ENCODE measurements at places on chromosomes 1 and 21. TPM values are rescaled to one million over a fixed set of nuclear protein-coding genes. Genes with fewer than 3 reads are reported as not detected.

OR2T11 gene
- total RNA-seq: not detected

LRRC53 gene
- not detected for total RNA-seq

TTC39A gene
- total RNA-seq: 0.77 TPM

CD53 gene
- 249 TPM for total RNA-seq

IFNLR1 gene
- total RNA-seq: 11.8 TPM

CLCNKA gene
- not detected for total RNA-seq

CLDN17 gene
- not detected for total RNA-seq

FAM177B gene
- not detected for total RNA-seq

ATP1A4 gene
- total RNA-seq: not detected

HMCN1 gene
- total RNA-seq: 0.05 TPM

EDN2 gene
- not detected for total RNA-seq

RGS8 gene
- total RNA-seq: 0.05 TPM

FMN2 gene
- total RNA-seq: not detected

DNA sequence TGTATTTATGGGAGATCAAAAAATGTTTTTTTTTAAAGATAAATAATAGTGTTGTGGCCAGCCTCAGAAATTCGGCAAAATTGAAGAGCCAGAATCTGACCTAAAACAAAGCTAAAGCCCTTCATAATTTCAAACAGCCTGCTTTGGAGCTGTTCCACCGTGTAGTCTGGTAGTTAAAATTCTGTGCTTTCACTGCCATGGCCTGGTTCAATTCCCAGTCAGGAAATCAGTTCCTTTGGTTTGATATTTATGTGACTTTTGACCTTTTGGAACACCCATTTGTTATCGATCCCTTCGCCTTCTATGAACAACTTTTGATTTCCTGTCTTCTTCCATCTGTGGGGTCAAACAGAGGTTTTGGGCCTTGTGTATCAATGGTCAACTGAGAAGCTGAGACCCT is 179.8 kb downstream of the HFM1 start:
- no peak for DNase-seq
- H3K4me3 ChIP-seq: no peak overlapping the region
- H3K27ac ChIP-seq: no peak overlapping the region
- peaks cover 5% of the 10 kb centered on the region for H3K27me3 ChIP-seq

- H3K4me1 ChIP-seq: peaks cover 10% of the 10 kb centered on the region
- peaks cover 2% of the 10 kb centered on the region for H3K36me3 ChIP-seq
- no peak overlapping the region for H3K27ac ChIP-seq
Measured at GRCh38 chr1:234710381-234710780, 100.4 kb upstream of the IRF2BP2 start.

DNA sequence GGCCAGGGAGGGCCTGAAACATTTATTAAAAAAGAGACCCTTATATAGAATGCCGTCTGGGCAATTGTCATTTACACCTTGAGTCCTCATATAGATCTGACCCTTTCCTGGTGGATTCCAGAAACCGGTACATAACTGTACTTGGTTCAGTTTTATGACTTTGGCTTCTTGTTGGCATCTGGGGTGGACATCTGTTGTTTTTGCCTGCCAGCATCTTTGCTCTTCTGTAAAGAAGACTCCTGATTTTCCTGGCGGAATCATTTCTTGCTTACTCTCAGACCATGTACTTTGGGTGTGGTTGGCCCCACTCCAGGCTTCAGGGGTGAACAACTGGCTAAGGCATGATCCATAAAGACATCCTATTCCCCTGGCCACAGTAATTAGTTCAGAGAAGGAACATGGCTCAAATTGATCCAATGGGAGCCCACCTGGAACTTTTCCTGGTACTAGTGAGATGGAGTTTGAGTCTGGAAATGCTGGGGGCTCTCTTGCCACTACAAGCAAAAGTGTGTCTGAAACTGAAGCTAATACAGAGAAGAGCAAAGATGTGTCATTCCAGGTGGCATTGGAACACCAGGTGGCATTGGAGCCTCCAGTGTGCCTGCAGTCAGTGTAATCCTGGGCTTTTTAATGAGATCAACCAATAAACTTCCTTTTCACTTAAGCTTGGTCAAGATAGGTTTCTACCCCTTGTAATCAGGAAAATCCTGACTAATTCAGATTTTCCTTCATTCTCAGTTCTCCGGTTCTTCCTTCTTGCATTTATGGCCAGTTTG is 332.5 kb upstream of the CAMK1G start:
- H3K27ac ChIP-seq: no peak overlapping the region
- no peak for DNase-seq
- H3K27me3 ChIP-seq: no peaks in the 10 kb centered on the region

DNA sequence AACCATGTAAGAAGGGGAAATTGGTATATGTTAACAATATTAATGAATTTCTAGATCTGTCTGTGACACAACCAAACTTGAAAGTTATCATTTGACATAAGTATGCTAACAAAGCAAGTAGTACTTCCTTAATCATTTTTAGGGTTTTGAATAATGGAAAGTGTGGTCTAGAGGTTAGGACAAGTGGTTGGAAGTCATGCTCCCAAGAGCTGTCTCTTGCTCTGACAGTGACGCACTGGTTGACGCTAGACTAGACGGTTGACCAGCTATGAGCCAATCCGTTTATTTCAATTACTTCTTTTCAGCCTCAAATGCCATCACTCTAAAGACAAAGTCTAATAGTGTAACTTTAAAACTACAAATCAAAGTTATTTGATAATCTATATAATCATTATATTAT is 20.7 kb upstream of the RGS1 start:
- no peaks in the 10 kb centered on the region for H3K36me3 ChIP-seq
- no peaks in the 10 kb centered on the region for H3K27me3 ChIP-seq
- peaks cover 54% of the 10 kb centered on the region for H3K4me1 ChIP-seq
- H3K4me3 ChIP-seq: no peak overlapping the region
- H3K27ac ChIP-seq: no peak overlapping the region
- DNase-seq: no peak

GRCh38 chr1:117967477-117967876 is 37.9 kb downstream of the WDR3 start:
- no peak overlapping the region for H3K27ac ChIP-seq
- H3K36me3 ChIP-seq: peaks cover 3% of the 10 kb centered on the region
- no peak overlapping the region for H3K4me3 ChIP-seq
- H3K27me3 ChIP-seq: no peaks in the 10 kb centered on the region

- H3K4me1 ChIP-seq: peaks cover 9% of the 10 kb centered on the region
- no peak overlapping the region for H3K27ac ChIP-seq
- no peaks in the 10 kb centered on the region for H3K27me3 ChIP-seq
- DNase-seq: no peak
- no peak overlapping the region for H3K4me3 ChIP-seq
Measured at GRCh38 chr1:119227456-119227855, 87.0 kb upstream of the WARS2 start.

DNA sequence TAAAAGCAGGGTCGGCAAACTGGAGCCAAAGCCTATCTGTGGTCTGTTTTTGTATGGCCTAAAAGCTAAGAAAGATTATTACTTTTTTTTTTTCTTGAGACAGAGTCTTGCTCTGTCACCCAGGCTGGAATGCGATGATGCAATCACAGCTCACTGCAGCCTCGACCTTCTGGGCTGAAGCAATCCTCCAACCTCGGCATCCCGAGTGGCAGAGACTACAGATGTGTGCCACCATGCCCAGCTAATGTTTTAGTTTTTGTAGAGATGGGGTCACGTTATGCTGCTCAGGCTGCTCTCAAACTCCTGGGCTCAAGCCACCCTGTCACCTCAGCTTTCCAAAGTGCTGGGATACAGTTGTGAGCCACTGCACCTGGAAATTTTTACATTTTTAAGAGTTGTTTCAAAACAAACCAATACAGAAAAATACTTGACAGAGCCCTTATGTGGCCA is 6.5 kb upstream of the GLRX2 start:
- H3K4me3 ChIP-seq: no peak overlapping the region
- H3K36me3 ChIP-seq: no peaks in the 10 kb centered on the region
- DNase-seq: no peak
- no peak overlapping the region for H3K27ac ChIP-seq

DNA sequence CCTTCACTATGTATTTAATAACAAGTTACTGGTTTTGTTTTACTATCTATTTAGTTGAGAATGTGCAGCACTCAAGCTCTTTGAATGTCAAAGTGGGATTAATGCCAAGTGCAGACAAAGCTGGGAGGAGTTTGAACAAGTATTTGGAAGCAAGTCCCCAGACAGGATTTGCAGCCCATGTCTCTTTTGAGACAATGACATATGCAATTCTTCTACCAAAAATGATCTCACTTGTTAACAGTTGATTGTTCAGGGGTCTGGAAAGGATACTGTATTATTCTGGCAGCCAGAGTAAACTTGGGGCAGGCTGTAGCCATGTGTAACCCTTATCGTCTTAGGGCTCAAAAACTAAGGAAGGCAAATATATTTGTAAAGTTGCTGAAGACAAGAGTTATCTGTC is 15.8 kb downstream of the COLGALT2 start:
- peaks cover 29% of the 10 kb centered on the region for H3K27me3 ChIP-seq
- H3K36me3 ChIP-seq: no peaks in the 10 kb centered on the region
- no peak for DNase-seq
- no peak overlapping the region for H3K27ac ChIP-seq
- no peaks in the 10 kb centered on the region for H3K4me1 ChIP-seq
- H3K4me3 ChIP-seq: no peak overlapping the region

DNA sequence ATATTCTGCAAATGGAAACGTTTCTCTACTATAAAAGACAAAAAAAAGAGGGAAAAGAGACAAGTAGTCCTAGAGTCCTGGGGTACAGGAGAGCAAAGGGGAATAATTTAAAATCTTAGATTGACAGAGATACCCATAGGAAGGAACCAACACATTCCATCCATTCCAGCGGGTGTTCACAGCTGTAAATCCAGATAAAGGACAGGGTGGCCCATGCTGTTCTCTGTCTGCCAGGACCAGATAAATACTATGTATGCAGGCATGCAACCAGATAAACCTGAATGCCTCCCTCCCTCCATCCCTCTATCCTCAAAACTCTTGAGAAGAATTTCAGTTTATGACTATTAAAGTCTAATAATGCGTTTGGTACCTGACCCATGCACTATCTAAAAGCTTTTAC is 131.8 kb downstream of the PTPN14 start:
- peaks cover 36% of the 10 kb centered on the region for H3K4me1 ChIP-seq
- no peak overlapping the region for H3K4me3 ChIP-seq
- no peaks in the 10 kb centered on the region for H3K27me3 ChIP-seq
- H3K36me3 ChIP-seq: peaks cover 3% of the 10 kb centered on the region
- no peak overlapping the region for H3K27ac ChIP-seq

- H3K27ac ChIP-seq: no peak within 1 kb of the TSS
- H3K4me1 ChIP-seq: no peaks in the 10 kb centered on the region
- no peak within 1 kb of the TSS for H3K4me3 ChIP-seq
- H3K36me3 ChIP-seq: no peaks in the 10 kb centered on the region
- DNase-seq: no peak
Measured at GRCh38 chr1:109539676-109540075, at the start of gene GPR61. GPR61 (plus strand) TSS chr1:109539872; CDS start chr1:109543023, 3,151 bp downstream.

DNA sequence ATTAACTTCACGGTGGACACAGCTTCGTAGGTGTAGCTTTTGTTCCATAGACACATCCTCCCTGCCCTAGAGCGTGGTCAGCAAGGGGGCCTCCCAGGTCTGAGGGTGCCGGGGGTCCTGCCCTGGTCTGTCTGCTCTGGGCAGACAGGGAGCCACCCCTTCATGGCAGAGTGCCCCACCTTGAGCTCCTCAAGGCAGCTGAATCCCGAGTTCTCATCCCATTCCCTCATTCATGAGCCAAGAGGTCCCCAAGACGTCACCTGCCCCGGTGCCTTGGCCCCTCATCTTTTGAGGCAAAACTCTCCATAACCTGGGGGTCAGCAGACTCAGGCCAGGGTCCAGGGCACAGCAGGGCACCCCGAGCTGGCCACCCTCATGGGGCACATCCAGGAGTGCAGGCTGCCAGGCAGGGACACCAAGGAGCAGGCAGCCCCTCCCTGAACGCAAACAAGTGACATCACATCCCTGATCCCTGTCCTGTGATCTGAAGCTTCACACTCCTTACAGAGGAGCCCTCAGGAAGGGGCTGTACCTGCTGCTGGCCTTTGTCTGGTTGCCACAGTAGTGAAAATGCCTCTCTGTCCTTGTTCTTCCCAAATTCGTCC is 23.3 kb downstream of the UBASH3A start:
- peaks cover 41% of the 10 kb centered on the region for H3K36me3 ChIP-seq
- no peak overlapping the region for H3K4me3 ChIP-seq
- no peak for DNase-seq
- H3K27ac ChIP-seq: no peak overlapping the region
- peaks cover 57% of the 10 kb centered on the region for H3K4me1 ChIP-seq
- no peaks in the 10 kb centered on the region for H3K27me3 ChIP-seq

- H3K4me3 ChIP-seq: no peak overlapping the region
- no peaks in the 10 kb centered on the region for H3K36me3 ChIP-seq
- H3K27ac ChIP-seq: no peak overlapping the region
- no peak for DNase-seq
Measured at GRCh38 chr1:55244476-55245099, 29.4 kb upstream of the USP24 start.

DNA sequence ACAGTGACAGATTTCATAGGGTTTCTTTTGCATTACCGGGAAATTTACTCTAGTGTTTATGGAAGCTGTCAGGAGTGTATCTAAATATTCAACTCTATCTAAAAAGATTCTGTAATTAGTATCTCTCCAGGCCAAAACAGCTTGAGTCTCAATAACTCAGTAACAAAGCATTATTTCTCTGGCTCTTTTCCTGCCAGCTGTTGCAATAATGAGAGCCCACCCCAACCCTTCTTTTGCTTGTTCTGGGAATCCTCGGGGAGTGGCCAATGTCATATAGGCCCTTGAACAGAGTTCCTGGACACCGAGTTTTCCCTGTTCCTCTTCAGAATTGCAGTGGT is 120.1 kb upstream of the SGIP1 start:
- H3K4me3 ChIP-seq: no peak overlapping the region
- peaks cover 42% of the 10 kb centered on the region for H3K4me1 ChIP-seq
- H3K36me3 ChIP-seq: peaks cover 18% of the 10 kb centered on the region
- DNase-seq: no peak

- no peak overlapping the region for H3K27ac ChIP-seq
- no peaks in the 10 kb centered on the region for H3K36me3 ChIP-seq
- no peak for DNase-seq
- no peaks in the 10 kb centered on the region for H3K4me1 ChIP-seq
Measured at GRCh38 chr1:220966881-220967611, 87.8 kb downstream of the HLX start.

GRCh38 chr1:24713736-24714135 is 31.5 kb upstream of the CLIC4 start:
- no peak overlapping the region for H3K4me3 ChIP-seq
- no peaks in the 10 kb centered on the region for H3K27me3 ChIP-seq
- H3K27ac ChIP-seq: no peak overlapping the region
- no peaks in the 10 kb centered on the region for H3K36me3 ChIP-seq

- no peaks in the 10 kb centered on the region for H3K27me3 ChIP-seq
- no peak for DNase-seq
- H3K27ac ChIP-seq: no peak overlapping the region
- no peaks in the 10 kb centered on the region for H3K4me1 ChIP-seq
Measured at GRCh38 chr1:174726167-174726879, 273.4 kb upstream of the CACYBP start.

DNA sequence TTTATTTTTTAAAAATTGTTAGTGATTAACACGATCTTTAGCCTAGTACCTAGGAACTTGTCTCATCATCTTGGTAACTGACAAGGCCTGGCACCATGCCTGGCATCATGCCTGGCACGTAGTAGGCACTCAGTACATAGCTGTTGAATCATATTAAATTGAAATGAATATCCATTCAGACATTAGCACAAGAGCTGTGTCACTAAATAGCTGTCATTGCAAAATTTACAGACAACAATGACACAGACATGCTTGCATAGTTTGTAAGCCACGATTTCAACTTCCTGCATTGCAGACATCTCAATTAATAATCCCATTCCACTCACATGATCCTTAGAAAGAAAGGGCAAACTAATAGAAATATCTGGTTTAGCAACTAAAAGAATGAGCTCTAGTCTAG is 15.4 kb upstream of the PHACTR4 start:
- H3K36me3 ChIP-seq: no peaks in the 10 kb centered on the region
- no peaks in the 10 kb centered on the region for H3K27me3 ChIP-seq
- H3K27ac ChIP-seq: no peak overlapping the region
- H3K4me1 ChIP-seq: no peaks in the 10 kb centered on the region
- H3K4me3 ChIP-seq: no peak overlapping the region

- H3K4me1 ChIP-seq: no peaks in the 10 kb centered on the region
- no peak for DNase-seq
Measured at GRCh38 chr1:4805987-4806386, 151.6 kb downstream of the AJAP1 start.
